ENCODE measurements at places on chromosomes 12 and 14.

DNA sequence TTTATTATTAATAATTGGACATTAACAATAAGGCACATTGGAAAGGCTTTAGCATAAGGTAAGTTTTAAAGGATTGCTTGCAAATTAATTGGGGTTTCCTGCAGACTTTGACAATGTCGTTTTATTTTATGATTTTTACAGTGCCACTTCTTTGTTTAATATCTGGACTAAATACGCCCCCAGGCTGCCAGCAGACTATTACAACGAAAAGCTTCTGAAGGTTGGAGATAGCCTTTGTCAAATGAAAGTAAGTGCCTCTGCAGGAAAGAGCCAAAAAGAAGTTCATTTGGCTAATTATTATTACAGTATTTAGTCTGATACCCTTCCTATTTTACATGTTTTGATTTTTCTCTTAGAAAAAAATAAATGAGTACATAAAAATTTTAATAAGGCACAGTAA, 11.3 kb downstream of the CFAP54 start:
- DNase-seq, result no peak

DNA sequence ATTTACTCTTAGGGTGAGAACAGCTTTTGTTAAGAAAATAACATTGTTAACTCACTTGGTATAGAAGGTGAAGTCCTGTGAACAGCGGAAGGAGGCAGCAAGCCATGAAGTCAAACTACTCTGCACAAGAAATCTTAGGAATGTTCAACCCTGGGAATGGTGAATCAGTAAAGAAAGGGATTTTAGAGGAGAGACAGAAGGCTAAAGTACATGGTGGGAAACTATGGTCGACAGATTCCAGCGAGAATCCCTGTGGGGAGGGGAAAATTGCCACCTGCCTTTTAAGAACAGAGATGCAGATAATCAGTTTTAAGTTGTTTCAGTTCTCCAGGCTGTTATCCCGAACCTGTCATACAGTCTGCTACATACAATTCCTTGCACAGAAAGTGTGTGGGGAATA, 63.2 kb upstream of the PTPRR start:
- no peak for DNase-seq

DNA sequence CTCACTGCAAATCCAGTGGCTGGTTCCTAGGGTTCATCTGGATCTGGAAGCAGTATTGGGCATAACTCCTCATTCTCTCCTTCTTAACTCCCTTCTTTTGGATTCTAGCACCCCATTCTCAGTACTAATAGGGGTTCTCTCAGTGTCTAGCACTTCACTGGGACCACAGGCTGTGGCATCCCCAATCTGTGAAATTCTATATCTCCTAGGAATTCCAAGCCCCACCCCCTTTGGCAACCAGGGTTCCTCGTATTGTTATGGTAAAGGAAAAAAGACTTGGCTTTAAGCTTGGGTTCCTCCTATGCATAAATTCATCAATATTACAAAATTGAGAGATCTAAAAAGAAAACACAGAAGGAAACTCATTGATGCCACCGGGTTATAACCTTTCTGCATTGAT, 45.0 kb upstream of the FBXO21 start:
- no peak for DNase-seq

GRCh38 chr12:49750027-49750995, 9.0 kb downstream of the TMBIM6 start:
- DNase-seq, result peak; percentile 44

- no peak for DNase-seq
These were observed 271.4 kb downstream of the NAV3 start for GRCh38 chr12:78101946-78102635.

DNA sequence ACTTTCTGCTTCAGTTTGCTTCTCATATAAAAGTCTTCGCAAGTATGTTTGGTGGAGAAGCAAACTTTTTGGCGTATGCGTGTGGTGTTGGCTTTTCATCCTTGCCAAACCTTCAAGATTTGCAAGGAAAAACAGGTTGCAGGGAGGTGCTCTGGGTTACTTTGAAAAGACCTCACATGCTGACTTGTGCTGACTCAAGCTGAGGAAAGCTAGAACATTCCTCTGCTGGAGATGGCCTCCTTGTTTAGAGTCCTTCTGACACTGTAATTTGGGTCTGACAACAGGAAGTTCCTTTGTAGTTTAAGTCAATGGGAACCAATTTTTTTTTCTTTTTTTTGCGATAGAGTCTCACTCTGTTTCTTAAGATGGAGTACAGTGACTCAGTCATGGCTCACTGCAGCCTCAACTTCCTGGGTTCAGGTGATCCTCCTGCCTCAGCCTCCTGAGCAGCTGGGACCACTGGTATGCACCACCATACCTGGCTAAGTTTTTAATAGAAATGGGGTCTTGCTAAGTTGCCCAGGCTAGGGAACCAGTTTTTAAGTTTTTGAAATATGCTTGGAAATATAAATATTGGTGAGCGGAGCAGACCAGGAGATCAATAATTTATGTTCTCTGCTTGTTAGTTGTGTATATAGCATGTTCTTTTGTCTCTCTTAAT, 2.6 kb upstream of the ACACB start:
- DNase-seq, result no peak

DNA sequence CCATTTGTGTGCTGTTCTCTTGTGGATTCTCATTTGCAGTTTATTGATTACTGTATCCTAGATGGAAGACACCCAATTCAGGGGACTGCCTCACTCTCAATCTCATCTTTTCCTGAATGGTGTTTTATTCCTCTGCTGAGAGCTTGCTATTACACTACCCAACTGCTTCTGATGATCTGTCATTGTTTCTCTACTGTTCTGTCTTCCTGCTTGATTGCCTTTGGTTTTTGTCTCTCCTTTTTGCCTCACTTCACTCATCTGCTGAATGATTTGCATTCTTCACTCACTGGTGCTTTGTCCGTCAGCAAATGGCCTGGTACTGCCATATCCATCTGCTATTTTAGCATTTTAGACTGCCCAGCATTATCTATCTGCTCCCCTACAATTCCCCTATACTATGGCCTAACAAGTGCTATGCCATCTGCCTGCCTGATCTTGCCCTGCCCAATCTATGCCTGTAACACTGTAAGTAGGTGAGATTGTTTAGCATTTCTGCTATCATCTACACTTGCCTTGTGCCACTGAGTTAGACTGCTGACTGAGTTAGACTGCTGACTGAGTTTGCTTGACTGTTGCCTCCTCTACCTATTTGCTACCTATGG, 335.1 kb downstream of the GPHN start:
- no peak for DNase-seq

GRCh38 chr14:38404100-38404541, 148.2 kb upstream of the CLEC14A start:
- no peak for DNase-seq

- DNase-seq, result no peak
These were observed 24.2 kb downstream of the ISCA2 start for GRCh38 chr14:74517731-74518130.

DNA sequence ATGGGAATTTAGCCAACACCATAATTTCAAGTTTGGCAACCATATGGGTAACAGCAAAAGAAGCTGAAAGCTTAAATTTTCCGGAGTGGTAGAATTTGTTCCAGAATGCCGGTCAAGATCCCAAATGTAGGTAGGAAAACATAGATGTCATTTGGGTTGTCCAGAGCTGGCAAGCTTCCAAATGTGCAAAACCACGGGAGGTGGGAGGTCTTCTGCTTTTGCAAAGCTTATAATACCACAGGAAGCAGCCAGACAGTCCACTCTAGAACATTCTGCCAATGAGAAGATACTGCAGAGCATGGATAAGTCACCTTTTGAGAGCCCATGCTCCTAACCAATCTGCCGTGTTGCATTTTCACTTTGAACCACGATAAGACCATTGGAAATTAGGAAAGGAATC, 26.4 kb upstream of the BATF start:
- DNase-seq, result no peak

DNA sequence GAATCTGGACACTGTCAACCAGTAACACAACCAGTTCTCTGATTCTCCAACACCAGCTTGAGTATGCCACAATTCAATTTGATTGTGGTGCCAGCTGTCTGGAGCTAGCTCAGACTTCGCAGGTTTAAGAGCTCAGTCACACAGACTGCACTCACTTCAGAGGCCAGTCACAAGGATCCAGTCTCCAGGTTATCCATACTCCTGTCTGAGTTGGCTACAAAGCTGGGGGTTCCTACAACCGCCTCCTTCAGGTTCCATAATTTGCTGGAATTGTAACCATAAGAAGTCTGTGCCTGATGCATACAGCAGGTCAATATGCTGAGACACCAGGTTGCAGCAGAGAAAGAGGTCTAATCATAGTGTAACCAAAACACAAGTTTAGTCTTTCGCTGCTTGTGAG, 70.5 kb upstream of the CPSF6 start:
- DNase-seq, result no peak

DNA sequence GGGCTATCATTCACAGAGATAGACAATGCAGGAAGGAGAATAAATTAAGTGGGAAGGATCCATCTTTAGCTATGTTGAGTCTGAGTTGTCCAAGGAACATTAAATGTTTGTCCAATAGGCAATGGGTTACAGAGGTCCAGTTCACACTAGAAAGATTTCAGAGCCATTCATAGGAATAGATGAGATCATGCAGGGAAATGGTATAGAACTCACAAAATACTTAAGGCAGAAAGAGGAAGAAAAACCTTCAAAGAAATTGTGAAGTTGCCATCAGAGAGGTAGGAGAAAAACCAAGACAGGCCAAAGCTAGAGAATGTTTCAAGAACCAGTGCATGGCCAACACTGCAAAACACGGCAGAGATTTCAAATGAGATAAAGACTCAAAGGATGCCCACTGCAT, 94.1 kb downstream of the PHLDA1 start:
- DNase-seq, result no peak

DNA sequence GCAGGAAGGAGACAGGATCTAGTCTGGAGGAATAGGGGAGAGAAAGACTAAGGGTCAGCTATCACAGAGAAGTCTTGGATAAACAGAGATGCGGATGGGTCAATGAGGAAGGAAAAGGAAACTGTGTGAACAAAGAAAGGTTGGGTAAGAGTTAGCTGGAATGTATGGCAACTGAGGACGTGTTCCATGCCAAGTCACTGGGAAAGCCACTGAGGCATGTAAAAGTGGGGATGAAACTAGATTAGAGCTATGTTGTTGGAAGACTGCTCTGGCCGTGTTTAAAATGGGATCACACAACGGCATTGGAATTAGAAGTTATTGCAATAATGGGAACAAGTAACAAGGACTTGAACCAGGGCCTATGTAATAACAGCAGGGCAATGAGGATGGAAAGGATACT, 3.9 kb upstream of the NR2C1 start:
- no peak for DNase-seq

GRCh38 chr12:31481415-31481814, 109.5 kb downstream of the DENND5B start:
- DNase-seq, result no peak

DNA sequence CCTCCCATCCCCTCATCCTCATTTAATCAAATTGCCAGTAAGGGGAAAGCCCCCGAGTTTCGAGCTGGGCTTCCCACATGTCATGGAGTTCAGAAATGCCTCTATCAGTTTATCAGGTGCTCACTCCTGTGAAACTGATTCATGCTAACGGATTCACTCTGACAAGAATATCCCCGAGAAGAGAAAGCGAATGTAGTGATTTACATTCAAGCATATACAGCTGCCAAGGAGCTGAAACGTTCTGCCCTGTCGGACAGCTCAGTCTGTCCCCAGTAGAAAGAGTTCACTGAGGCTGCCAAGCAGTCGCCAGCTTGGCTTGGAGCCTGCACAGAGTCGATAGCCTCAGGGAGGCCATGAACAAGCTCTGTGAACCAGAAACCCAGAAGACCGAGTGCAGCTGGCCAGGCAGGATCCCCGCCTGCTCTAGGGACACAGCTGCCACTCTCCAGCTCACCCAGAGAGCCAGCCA, 88.4 kb downstream of the TMCC3 start:
- no peak for DNase-seq

DNA sequence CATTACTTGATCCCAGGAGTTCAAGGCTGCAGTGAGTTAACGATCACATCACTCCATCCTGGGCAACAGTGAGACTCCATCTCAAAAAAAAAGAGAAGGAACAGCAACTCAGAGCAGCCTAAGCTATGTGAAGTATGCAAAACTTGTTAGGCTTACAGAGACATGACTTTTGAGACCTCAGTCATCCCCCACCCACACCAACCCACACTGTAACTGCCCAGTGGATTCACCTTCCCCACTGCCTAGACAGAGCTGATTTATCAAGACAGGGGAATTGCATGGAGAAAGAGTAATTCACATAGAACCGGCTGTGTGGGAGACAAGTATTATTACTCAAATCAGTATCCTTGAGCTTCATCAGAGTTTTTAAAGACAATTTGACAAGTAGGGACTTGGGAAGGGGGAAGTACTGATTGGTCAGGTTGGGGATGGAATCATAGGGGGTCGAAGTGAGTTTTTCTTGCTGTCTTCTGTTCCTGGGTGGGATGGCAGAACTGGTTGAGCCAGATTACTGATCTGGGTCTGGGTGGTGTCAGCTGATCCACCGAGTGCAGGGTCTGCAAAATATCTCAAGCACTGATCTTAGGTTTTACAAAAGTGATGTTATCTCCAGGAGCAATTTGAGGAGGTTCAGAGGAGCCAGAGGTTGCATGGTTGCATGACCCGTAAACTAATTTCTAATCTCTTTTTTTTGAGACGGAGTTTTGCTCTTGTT, 6.2 kb upstream of the WDR89 start:
- no peak for DNase-seq

DNA sequence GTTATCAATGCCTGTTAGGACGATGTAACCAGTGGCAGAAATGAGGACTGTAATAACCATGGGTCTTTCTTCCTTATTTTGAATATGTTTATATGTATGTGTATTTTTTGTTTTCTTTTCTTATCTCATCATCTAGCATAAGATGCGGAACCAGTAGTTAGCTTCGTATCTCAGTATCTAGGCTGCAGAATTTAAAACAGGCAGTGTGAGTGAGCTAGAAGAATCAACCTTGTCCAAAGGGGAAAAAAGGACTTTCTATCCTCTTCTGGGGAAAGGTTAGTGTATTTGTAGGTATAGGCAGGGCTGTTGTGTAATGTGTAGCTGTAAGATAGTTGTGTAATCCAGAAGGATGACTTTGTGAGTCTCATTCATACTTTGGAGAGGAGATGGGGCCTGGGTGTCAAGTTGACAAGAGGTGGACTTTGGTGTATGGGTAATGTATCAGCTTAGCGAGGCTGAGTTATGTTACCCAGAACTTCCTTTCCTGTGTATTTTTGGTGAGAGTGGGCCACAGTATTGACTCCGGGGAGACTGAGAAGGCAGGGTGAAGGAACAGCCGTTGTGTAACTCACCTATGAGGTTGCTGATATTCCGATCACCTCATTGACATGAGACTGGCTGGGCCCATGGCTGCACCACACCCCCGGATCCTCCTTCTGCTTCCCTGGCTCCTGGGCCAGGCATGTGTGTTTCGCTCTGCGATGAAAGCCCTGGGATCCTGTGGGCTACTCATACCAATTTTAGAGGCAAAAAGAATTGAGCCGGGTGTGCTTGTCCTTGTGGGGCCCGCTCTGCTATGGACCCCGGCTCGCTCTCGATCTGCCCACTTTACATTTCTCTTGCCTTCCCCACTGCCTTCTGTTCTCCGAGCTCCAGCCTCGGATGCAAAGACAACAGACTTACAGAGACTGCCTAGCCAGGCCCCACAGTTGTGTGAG, 24.3 kb downstream of the DLK1 start:
- DNase-seq, result no peak
